A549 treated with AZD2906 at 1 μM for 4 hours (cell line): ENCODE measurements at places on chromosomes 1 and 21. TPM values are rescaled to one million over a fixed set of nuclear protein-coding genes. Genes with fewer than 3 reads are reported as not detected.

The NIPAL3 gene
- 6.3 to 7.4 TPM (median 7.1 TPM) in 5 replicates for total RNA-seq

The ALDH9A1 gene
- total RNA-seq: 38.0 to 42.6 TPM (median 39.7 TPM) in 5 replicates

The KCNK1 gene
- total RNA-seq: 16.6 to 24.7 TPM (median 20.6 TPM) in 5 replicates

The C1orf185 gene
- not detected in 5 replicates for total RNA-seq

The TNFAIP8L2 gene
- total RNA-seq: not detected in 5 replicates

The B3GALNT2 gene
- 14.4 to 20.9 TPM (median 17.3 TPM) in 5 replicates for total RNA-seq

The WNT3A gene
- total RNA-seq: 0.05 TPM in 2 of 5 replicates, not detected in the others

The LAD1 gene
- total RNA-seq: 0.63 to 1.3 TPM (median 1.0 TPM) in 5 replicates

The S100A8 gene
- total RNA-seq: not detected in 5 replicates

The AGPAT3 gene
- total RNA-seq: 21.4 to 26.3 TPM (median 23.8 TPM) in 5 replicates
